ENCODE measurements at places on chromosomes 11 and 22.

GRCh38 chr11:57434640-57435546 lies 8.0 kb upstream of the SLC43A3 start:
- no peak for DNase-seq

DNA sequence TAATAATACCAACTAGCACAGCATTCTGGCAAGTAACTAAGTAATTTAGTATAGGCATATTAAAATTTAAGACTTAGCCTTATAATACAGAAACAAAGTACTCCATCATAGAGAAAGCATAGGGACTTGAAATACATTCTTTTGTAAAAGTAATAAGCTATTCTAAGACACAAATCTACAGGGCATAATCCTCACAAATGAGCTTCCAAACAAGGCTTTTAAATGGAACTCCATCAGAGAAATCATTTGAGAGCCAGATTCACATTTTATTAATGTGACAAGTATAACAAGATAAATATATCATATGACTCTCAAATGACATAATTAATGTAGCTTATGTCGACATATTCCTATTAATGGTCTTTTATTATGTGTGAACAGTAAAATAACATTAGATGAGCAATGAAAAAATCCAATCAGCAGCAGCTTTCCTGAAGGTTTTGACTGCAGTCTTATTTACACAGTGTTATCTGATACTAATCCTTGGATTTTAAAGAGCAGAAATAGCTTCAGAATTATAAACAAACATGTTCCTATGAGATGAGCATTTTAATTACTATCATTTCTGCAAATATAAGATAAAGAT lies 241.4 kb downstream of the TTC28 start:
- DNase-seq: peak; percentile 5

GRCh38 chr22:44182588-44183286 lies 2.0 kb downstream of the PARVG start:
- no peak for DNase-seq

DNA sequence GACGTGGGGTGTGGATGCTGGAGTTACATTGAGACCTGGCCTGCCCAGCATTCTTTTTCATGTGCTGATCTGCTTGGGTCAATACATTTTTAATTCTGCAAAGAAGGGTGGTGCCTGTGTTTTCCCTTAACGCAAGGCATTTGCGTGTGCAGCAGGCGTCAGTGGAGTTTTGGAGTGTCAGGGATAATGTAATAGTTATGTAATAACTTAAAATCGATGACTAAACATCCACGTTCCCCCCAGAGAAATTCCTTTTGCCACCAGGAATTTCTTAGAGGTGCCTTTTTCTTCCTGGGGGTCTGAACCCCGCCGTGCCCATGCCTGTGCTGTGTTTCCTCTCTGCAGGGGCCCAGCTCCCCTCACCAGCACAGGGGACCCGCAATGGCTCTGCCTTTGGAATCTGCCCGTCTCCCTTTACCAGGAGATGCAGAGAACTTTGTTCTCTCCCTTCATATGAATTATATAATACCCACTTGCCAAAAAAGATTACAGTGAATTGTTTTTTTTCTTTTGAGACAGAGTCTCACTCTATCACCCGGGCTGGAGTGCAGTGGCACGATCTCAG lies 62.6 kb downstream of the TBC1D22A start:
- no peak for DNase-seq

- DNase-seq: no peak
Observed at GRCh38 chr11:9790703-9791102, 126.8 kb downstream of the SWAP70 start.

DNA sequence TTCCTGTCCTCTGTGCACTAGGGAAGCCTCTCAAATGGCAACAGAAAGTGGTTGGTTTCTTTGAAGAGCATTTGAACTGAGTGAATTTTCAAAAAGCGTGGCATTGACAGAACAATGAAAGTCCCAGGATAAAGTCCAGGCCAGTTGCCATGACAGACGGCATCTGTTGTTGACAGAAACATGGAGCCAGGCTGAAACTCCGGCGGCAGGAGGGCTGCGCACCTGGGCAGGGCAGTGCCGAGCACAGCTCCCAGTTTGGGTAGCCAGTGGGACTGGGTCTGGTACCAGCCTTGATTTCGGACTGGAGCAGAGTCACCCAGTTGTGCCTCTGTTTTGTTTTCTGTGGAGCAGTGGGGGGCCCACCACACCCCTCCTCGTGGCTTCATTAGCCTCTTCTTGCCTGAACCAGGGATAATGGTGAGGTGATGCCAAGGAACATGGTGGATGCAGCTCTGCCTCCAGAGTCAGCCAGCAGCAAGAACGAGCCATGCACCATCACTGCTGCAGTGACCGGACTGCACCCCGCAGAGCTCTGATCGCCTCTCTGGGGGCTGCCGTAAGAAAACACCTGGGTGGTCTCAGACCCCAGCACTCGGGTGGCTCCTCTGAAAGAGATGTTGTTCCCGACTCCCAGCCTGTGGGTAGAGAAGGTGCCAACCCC lies 9.8 kb upstream of the SEPTIN5 start:
- no peak for DNase-seq

GRCh38 chr22:46761539-46762237 lies 762 bp upstream of the TBC1D22A start:
- no peak for DNase-seq

DNA sequence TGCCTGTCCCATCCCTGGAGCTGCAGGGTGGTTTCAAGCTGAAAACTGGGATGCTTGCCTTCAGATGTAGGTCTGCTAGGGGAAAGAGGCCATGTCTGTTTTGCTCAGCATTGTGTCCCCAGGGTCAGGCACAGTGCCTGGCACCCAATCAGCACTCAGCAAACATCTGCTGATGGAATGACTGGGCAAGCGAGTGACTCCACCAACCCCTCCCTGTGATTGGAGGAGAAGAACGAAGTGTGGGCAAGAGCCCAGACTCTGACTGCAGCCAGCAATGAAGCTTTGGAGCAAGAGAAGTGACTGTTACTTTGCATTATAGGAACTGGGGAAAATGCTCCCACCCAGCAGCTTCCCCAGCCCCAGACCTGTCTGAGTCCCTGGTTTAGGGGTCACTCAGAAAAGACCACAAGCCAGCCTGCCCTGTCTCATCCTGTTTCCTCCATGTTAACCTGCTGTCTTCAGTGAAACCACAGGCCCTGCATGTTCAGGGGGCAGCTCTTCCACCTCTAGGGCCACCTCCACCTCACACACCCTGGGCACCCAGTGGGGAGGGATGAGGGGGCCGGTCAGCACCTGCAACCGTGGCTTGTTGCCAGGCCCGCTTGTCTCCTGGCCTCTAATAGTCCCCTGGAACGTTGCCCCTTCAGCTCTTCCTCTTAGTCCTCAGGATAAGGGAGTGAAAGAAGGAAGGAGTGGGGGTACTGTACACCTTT lies 147.4 kb downstream of the TRIM29 start:
- no peak for DNase-seq

- no peak for DNase-seq
Observed at GRCh38 chr22:44020981-44021380, 3.1 kb upstream of the PARVB start.

DNA sequence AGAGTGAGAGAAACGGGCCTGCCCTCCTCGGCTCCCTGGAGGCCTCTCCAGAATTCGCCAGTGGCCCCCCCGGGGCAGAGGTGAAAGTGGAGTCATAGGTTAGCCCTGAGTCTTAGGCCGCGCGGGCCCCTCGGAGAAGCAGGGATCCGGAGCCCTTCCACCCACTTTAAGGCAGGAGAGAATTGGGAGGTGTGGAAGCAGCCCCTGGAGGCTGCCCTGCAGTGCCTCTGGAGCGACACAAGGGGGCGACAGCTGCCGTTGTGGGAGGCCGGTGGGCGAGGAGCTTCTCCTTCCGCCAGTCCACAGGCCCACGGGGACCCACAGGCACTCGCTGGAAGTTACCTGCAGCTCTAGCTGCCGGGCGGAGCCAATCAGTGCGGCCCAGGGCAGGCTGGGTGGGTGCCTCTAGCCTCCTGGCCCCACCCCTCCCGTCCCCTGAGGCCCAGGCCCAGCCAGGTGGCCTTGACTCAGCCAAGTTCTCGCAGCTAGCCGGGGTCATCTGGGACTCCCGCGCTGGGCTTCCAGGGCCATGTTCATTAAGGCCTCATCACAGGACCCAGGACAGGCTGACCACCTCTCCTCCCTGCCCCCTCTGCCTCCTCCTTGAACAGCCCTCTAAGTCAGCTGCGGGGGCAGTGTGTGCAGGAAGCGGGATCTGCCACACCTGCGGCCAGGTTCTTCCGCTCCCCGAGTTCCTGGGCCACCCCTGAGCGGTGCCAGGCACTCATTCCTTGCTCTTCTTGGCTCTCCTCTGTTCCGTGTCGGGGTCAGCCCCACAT lies 5.0 kb downstream of the DGKZ start:
- no peak for DNase-seq

GRCh38 chr11:123450623-123451022 lies 20.6 kb downstream of the GRAMD1B start:
- no peak for DNase-seq

DNA sequence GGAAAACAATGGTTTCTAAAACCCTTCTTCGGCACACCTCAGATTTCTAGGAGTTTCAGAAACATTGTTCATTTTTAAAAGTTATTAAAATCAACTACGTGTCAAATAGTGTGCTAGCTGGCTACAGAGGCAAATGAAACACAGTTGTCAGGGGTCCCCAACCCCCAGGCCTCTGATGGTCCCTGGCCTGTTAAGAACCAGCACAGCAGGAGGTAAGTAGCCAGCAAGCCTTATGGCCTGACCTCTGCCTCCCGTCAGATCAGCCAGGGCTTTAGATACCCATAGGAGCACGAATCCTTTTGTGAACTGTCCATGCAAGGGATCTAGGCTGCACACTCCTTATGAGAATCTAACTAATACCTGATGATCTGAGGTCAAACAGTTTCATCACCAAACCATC lies 648.2 kb downstream of the FAM181B start:
- no peak for DNase-seq

DNA sequence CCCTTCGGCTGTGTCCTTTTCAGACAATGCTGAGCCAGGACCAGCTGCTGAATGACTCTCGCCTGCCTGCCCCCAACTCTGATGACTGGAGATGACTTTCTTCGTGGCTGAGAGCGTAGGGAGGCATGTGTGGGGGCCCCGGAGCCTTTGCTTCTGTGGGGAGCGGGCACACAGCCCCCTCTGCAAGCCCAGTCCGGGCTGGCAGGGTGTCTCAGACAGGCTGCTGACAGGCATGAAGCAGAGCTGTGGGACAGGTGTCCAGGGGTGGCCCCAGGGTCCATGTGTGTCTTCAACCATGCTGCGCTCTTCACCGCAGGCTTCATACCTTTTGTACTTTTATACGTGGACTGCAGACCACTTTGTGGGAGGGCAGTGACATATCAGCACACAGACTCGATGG lies 16.6 kb downstream of the CYB5R2 start:
- no peak for DNase-seq

GRCh38 chr11:8704136-8704535 lies 21.5 kb downstream of the RPL27A start:
- DNase-seq: no peak

DNA sequence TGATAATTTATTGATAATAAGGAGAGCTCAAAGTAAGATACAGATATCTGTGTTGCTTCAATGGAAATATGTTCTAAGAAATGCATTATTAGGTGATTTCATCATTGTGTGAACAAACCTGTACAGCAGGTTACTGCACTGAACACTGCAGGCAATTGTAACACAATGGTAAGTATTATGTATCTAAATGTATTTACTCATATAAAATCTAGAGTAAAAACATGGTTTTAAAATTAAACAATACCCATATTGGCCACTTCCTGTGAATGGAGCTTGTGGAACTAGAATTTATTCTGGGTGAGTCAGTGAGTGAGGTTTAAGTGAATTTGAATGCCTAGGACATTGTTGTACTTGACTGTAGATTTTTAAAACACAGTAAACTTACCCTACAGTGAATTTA lies 722.9 kb upstream of the RAG2 start:
- DNase-seq: no peak

DNA sequence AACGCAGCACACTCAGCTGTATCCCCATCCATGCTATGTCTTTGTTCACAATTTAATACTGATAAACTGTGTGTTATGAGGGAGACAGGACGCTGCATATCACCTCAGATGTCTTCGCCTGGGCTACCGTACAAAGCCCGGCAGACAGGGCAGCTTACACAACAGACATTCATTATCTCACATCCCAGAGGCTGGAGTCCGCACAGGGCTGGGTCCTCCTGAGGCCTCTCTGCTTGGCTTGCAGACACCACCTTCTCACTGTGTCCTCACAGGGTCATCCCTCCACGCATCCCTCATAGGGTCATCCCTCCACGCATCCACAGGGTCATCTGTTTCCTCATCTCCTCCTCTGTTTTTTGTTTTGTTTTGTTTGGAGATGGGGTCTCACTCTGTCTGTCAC lies 61.2 kb downstream of the SHANK2 start:
- DNase-seq: no peak

DNA sequence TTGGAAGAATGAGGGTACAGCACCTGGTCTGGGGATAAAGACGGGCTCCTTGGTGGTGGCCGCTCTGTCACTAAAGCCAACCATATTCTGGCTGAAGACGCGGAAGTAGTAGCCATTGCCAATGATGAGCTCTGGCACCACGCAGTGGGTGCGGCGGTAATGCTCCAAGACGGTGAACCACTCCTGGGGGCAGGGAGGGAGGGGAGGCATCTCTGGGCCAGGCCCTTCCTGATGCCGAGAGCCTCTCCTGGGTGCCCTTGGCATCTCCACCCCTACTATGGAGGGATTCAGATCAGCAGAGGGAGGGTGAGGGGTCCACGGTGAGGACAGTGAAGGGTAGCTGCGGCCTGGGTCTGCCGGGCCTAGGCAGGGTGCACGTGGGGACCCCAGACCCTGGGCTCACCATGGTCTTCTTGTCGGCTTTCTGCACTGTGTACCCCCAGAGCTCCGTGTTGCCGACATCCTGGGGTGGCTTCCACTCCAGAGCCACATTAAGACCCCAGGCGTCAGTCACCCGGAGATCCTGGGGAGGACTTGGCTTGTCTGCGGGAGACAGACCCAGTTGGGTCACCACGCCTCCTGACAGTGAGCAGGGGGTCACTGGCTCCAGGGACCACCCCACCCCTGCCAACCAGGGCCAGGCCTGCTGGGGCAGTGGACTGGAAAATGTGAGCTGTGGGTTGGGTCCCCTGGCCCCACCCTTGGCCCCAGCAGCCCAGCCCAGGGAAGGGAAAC lies 19.5 kb downstream of the MYBPC3 start:
- DNase-seq: no peak

GRCh38 chr11:9017773-9018172 lies 14.0 kb upstream of the NRIP3 start:
- DNase-seq: no peak
